HAP-1 (cell line): ENCODE measurements at places on chromosomes 5 and 9.

- no peak for DNase-seq
Observed at GRCh38 chr9:33489066-33489465, 15.3 kb upstream of the NOL6 start.

- no peak for DNase-seq
Observed at GRCh38 chr9:89352451-89352850, 34.2 kb downstream of the SECISBP2 start.

DNA sequence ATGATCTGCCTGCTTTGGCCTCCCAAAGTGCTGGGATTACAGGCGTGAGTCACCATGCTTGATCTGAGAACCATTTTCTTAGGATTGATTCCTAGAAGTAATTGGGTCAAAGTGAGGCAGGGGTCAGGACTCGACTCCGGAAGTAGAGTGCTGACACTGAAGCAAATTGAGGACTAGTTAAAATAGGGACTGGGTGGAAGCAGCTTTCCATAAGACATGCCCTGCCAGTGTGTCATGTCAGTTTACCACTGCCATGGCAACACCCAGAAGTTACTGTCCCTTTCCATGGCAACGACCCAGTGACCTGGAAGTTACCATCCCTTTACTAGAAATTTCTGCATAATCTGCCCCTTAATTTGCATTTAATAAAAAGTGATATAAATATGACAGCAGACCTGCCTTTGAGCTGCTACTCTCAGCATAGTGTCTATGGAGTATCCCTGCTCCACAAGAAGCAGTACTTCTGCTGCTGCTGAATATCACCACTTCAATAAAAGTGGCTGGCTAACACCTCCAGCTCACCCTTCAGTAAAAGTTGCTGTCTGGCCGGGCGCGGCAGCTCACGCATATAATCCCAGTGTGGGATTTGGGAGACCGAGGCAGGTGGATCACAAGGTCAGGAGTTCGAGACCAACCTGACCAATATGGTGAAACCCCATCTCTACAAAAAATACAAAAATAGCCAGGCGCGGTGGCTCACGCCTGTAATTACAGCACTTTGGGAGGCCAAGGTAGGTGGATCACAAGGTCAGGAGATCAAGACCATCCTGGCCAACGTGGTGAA is 47.8 kb upstream of the JADE2 start:
- no peak for DNase-seq

- DNase-seq: no peak
Observed at GRCh38 chr9:128946571-128947276, 679 bp downstream of the DOLK start.

DNA sequence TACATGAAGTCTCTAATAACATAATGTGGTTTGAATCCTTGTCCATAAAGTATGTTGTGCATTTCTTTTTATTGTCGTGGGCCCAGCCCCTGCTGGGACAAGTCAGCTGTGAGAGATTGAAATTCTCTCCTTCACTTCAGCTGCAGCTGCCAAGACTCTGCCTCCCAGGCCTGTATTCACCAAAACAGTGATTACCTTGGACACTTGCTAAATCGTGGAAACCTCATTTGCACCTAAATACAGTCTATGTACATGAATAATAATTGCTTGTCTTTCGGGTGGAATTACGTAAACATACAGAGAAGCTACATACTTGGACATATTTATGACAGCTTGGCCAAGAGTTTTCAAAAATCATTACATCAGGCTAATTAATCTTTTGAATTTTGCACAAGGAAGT is 898.5 kb upstream of the SEMA6A start:
- peak; percentile 58 for DNase-seq

DNA sequence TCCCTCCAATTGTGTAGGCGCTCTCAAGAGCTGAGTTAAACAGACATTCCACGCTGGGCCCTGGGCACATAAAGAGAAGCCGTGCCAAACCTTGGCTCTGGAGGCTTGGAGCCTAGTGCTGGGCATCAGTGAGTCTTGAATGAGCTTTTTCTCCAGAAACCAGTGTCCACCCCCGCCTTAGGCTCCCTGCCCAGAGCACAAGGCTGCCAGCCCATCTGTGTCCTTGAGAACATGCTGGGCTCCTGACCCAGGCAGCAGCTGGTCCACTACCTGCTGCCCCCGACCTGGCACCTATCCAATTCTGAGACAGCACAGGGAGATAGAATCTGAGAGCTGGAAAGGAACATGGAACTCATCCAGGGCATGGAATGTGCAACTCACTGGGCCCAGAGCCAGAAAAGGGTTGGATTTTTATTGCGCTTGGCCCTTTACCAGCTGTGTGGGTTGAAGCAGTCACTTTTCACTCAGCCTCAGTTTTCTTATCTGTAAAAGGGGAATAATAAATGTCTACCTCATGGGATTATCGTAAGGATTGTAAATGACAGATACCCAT is 92.4 kb upstream of the CPLX2 start:
- DNase-seq: no peak

GRCh38 chr5:137086342-137086741 is 412.8 kb downstream of the SPOCK1 start:
- no peak for DNase-seq

- no peak for DNase-seq
Observed at GRCh38 chr5:177096162-177097015, 9.7 kb downstream of the FGFR4 start.

DNA sequence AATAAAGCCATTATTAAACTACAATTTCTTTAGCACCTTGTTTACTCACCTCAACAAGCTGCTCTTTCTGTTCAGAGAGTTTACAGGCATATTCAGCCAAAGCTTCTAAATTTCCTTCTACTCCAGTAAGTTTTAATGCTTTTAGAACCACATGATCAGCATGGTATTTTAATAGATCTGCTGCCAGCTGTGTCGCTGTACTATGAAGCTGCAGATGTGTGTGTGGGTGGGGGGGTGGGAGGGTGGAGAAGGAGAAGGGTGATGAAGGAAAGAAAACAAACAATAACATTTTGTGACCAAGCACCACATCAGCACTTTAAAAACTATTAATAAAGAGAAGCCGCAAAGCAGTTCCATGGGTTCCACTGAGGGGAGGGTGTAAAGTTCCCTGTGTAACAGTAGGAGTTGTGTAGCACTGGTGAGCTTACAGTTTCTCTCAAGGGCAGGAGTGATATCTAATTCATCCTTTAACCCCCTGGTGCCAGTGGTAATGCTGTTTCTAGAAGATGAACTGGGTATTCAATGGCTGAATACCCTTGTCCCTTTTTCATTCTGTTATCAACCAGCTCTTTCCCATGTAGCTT is 38.5 kb downstream of the ABITRAM start:
- no peak for DNase-seq

- DNase-seq: no peak
Observed at GRCh38 chr5:1351156-1351555, 6.3 kb upstream of the CLPTM1L start.

DNA sequence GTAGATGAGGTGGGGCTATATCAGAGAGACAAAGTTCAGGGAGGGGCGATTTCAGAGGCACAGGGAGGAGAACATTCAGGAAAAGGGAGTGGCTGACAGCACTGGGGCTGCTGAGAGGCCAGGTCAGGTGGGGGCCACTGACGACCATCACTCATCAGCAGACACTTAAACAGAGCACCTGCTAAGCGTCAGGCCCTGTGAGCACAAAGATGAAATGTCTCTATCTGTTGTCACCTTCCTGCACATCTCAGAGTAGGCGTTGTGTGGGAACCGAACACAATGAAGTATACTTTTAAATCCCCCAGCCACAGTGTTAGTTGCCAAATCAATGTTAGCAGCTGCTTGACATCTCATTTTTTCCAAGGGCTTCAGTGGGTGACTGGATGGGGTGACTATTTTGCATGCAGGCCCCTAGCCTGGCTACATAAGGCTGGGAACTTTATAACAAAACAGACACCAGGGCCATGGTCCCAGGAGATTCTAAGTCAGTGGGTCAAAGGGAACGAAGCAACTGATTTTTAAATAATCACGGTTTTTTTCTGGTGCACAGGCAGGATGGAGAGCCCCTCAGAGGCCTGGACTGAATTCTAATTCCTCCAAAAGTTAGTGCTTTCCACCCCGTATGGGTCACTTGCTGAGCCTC is 31.1 kb upstream of the ANKRD18A start:
- DNase-seq: no peak

DNA sequence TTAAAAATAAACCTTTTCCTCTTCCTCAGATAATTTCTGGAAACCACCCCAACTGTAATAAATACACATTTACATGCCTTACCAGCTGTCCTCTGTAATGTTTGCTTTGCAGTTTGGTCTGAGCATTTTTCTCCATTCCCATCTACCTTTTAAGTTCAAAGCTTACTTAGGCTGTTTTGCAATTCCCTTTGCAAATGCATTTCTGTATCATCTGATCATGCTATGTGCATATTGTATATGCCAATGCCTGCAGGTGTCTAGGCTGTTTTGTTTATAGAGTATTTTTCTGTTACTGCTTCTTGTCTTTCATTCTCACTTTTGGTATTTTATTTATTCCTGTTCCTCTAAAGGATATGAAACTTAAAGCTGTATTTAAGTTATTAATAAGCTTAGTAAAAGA is 86.3 kb downstream of the SLC44A1 start:
- no peak for DNase-seq

GRCh38 chr9:116605904-116606341 is 81.2 kb upstream of the TRIM32 start:
- DNase-seq: no peak

DNA sequence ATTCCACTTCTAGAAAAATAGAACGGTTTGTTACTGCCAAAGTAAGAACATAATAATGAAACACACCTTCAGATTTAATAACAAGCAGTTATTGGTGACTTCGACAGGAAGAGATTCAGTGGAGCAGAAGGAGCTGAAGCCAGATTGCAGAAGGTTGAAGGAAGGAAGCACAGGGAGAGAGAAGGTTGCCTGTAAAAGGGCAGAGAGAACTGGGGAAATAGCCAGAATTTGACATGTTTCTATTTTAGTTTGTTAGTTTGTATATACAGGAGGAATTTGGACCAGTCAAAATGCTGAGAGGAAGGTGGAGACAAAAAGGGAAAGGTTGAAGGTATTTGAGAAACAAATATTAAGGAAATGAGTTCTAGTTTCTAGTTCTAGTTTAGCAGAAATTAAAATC is 269.2 kb upstream of the ELAVL2 start:
- DNase-seq: no peak

DNA sequence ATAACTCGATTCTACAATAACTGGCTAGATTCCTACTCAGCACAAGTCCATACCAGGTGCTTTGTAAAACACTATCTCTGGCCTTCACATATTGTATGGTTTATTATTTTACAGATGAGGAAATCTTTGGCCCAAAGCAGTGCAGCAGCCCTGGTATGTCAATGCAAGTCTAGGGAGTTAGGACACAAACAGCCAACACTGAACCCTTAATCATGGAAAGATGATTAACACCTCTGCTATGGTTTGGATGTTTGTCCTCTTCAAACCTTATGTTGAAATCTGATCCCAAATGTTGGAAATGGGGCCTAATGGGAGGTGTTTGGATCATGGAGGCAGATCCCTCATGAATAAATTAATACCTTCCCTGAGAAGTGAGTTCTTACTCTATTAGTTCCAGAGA is 76.6 kb downstream of the MAPKAP1 start:
- no peak for DNase-seq

- DNase-seq: no peak
Observed at GRCh38 chr5:137184734-137185133, 314.4 kb downstream of the SPOCK1 start.

DNA sequence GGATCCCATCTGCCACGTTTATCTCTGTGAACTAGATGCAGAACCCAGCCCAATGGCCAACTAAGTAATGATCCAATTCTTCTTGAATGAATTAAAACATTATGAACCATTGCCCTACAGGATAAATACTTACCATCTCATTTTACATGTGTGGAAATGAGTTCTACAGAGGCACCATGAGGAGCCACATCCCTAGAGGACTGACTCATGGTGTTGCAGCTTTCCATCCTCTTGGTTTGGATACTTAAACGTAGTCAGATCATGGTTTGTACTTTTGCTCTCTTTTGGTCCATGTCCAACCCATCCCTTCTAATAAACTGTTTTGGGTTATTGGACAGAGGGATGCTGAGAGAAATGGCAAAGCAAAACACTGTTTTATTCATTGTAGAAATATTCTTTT is 484.8 kb downstream of the EBF1 start:
- DNase-seq: no peak

DNA sequence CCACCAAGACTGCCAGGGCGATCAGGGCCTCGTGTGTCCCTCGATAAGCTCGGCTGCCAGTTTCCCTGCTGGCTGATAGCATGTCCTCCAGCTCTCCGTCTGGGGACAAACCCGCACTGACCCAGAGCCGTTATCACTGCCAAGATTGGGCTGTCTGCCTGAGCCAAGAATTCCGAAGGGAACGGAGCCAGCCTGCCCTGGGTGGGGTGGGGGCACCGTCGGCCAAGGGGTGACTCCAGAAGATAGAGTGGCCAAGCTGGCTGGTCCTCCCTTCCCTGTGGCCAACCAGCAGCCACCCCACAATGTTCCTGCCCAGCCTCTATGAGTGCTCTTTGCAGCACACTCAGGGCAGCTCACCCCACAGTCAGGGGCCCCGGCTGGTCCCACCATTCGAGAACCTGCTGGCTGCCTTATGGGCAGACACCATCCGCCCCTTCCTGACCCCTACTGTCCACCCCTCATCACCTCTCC is 29.4 kb downstream of the HRH2 start:
- DNase-seq: no peak

DNA sequence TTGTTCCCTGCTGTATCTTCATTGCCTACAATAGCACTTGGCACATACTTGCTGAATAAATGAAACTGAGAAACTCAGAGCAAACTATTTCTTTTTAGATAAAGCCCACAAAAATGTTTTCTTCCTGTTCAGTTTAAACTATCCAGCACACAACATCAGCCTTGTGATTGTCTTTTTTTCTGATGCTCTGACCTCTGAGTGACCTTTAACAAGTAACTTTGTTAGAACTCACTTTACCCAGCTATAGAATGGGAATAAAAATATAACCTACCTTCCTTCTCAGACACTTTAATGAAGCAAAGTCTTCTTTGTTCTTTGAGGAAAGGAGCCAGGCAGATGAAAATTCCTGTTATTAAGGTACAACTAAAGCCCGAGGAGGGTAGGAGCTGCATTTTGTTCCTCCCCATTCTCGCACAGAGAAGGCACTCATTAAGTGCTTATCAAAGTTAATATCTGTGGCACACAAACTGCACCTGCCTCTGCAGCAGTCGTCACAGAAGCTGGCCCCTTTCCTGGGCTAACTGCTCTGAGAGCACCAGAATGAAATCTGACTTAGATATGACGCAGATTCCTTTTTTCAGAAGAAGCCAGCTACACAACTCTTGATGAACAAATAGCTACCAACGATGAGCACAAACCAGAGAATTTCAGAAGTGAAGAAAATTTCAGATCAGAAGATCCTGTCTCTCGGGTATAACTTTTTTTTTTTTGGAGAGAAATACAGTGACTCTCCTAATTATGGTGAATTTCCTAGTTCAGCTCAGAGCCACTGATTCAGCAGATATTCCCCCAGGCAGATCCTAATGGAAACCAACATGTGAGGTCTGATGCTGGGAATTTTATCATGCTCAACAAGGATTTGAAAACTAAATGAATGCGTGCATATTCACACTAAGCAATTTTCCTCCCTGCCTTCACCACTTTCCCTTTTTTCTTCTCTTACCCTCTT is 31.0 kb upstream of the NR3C1 start:
- no peak for DNase-seq
